ENCODE measurements at places on chromosomes 11 and 22.
A peak's percentile ranks its signal among the peaks of the same experiment; 100 is the strongest.

DNA sequence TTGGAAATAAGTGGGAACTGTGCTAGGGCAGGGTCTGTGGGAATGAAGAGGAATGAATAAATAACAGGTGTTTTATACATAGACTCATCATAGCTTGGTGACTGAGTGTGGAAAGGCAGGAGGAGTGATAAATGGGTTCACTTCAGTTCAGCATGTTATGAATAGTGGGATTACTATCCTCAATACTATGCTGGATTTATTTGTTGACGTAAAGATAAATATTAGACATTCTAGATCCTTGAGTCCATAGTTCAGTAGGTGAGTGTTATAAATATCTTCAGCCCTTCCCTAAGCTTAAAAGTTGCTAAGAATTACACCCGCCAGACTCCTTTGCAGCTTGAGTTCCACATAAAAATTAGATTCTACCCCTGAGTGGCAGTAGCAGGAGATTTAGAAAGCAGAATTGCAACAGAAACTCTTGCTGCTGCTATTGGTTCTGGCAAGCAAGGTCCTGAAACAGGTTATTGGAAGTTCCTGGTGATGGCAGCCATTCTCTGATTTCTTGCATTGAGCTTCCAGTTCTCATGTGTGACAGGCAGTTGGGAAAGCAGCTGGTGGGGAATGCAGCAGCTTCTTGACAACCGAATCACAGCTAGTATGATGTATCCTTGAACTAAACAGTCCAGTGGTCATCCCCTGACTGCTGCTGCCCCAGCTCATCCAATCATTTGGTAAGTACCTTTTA is 1558.9 kb downstream of the FAM181B start:
- DNase-seq, result no peak

GRCh38 chr22:40247976-40248375 is 70.3 kb downstream of the TNRC6B start:
- DNase-seq, result no peak

DNA sequence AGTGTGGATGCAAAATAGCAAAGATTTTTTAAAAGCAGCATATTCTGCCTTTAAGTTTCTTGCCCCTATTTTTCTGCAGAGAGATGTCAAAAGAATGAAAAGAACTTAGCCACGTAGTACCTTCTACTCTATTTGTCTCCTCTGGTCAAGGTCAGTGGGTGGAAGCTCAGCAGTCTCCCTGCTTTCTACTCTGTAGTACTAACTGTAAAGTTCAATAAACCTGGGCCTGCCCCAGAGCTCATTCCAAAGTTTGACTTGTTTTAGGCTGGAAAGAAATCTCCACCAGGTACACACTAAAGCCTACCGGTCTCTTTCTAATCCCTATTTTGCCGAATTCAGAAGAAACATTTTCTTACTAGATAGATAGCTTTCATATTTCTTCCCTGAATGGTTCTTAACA is 247.9 kb upstream of the ARHGAP20 start:
- no peak for DNase-seq

- no peak for DNase-seq
Observed at GRCh38 chr11:14703731-14704130, 60.1 kb downstream of the PDE3B start.

DNA sequence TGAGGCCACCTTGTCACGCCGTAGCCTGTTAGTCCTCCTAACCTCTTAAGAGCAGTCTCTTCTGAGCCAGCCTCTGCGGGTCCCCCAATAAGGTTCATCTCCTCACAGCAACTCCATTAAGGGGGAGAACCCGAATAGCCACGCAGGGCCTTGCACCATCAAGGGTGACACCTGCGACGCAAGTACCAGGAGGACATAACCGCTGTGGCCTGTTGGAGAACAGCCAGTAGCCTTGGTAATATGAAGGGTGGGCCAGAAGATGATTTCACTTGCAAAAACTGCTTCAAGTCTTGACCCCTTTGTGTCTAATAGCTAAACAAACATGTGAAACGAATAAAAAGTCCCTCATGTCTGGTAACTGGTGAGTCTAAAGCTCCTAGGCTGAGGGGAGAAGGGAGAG is 14.8 kb downstream of the ARFGAP2 start:
- no peak for DNase-seq

GRCh38 chr11:96161307-96162089 is 181.5 kb downstream of the MAML2 start:
- DNase-seq, result no peak

DNA sequence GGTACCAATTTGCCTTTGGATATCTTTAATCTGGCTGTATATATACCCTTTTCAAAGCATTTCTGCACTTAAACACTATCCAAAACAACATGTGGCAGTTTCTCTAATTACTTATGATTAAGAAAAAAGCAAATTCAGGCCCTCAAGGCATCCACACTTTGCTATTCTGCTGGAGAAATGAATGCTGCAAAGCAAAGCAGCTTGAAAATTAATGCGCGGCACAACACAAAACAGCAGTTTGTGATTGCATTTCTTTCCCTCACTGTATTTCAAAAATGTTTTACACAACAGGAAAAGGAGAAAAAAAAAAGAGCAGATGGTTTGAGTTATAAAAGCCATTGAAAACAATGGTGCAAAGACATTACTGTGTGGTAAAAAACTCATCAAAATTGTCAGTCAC is 738.4 kb upstream of the RAG2 start:
- DNase-seq, result no peak

DNA sequence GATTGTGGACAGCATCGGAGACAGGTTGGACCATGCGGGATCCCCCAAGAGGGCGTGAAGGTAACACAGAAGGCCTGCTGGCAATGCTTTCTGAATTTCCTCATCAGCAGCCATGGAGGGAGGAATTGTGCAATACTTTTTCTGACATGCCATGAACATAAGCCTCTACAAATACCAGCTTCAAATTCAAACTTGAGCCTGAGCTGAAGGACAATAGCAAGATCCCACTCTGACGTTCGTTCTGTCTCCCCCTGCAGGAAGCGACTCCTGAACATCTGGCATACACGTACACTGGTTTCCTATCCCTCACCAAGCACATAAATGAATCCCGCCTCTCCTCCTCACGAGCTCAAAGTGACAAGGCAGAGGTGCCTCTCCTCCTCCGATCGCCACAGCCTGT is 312.2 kb downstream of the BRD1 start:
- no peak for DNase-seq

GRCh38 chr11:120462825-120463224 is 48.7 kb upstream of the GRIK4 start:
- DNase-seq, result no peak

DNA sequence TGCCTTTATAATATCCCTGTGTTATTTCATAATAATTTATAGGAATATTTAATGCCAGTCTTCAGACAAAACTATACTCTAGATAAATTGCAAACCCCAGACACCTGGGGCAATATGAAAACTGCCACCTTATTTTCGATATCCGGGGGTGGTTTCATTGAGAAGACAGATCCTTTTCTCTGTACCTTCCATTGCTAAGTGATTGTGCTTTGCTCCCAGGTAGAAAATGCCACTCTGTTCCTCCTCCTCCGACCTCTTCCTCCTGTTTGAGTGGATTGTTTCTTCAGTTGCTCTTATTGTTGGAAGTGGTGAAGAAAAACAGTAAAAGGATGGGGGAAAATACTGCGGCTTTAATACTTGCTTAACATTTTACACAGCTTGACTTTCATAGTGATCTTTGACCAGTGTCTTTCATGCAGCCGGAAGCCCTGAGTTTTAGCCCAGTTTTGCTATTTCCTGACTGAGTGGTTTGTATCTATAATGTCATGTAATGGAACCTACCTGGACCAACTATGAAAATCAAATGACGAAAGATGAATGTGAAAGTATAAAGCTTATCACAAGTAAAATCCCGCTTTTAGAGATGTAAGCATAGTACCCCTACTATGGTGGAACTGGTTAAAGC is 5.6 kb upstream of the GRIK4 start:
- no peak for DNase-seq

DNA sequence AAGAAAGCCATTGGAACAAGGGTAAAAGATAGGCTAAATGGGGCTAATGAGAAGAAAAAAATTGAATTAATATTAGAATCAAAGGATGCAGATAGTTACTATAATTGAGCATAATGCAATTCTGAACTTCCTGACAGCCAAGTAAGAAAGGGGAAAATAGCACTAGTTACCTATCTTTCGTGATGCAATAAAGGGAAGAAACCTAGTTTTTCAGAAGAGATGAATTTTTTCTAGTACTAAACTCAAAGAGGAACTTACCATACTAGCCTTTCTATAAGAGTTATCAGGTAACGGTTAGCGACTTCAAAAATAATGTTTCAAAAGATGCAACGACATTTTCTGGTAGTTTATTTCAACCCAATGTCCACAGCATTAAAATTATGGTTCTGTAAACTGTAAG is 8.8 kb upstream of the WT1 start:
- no peak for DNase-seq

- no peak for DNase-seq
Observed at GRCh38 chr11:57241353-57241972, 4.4 kb upstream of the APLNR start.

DNA sequence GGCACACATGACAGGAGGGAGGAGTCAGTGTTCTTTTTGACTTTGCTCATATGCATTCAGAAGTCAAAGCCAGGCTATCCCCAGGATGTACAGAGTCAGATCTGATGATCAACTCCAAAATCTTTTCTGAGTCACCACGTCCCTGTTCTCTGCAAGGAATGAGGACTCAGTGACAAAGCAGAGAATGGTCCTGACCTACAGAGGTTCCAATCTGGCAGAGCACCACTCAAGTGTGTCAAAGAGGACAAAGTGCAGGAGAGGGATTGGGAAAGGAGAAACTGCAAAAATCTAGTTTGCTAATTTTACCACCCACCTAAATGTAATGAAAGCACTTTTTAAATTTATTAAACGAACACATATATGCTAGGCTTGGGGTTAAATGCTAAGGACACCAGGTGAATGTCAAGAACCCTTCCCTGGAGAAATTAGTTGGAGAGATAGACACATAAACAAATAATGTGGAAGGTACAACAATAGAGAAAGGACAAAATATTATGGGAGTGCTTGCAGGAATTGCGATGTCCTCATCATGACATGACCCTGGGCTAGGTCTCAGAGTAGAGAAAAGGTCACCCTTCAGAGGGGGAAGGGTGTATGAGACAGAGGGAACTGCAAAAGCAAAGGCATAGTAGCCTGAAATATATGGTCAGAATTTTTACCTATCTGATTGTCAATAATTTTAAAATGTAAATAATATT is 56.3 kb downstream of the MTNR1B start:
- DNase-seq, result no peak

- no peak for DNase-seq
Observed at GRCh38 chr11:37572491-37573171, 974.6 kb upstream of the RAG2 start.

DNA sequence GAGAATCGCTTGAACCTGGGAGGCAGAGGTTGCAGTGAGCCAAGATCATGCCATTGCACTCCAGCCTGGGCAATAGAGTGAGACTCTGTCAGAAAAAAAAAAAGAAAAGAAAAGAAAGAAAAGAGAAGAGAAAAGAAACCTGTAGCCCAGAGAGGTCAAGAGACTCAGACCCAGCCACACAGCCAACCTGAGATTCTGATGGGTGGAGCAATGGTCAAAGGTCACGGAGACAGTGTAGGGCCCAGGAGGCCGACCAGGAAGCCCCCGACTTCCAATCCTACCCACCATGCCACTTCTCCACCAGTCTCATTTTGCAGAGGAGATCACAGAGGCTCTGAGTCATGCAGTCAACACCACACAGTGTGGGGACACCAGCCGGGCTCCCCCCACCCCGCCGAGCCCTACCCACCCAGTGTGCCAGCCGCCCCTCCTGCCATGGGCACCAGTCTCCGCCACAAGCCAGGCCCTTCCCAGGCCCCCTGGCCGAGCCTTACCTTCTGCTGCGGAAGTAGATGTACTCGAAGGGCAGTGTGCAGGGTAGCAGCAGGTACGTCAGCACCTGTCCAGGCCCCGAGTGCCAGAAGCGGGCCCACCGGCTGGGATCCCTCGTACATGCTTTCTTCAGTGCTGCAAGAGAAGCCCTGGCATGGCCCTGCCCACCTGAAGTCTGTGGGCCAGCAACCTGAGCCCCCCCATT is 7.9 kb downstream of the PNPLA5 start:
- no peak for DNase-seq

GRCh38 chr11:66614073-66614472 is 2.4 kb upstream of the RBM14 start:
- no peak for DNase-seq

DNA sequence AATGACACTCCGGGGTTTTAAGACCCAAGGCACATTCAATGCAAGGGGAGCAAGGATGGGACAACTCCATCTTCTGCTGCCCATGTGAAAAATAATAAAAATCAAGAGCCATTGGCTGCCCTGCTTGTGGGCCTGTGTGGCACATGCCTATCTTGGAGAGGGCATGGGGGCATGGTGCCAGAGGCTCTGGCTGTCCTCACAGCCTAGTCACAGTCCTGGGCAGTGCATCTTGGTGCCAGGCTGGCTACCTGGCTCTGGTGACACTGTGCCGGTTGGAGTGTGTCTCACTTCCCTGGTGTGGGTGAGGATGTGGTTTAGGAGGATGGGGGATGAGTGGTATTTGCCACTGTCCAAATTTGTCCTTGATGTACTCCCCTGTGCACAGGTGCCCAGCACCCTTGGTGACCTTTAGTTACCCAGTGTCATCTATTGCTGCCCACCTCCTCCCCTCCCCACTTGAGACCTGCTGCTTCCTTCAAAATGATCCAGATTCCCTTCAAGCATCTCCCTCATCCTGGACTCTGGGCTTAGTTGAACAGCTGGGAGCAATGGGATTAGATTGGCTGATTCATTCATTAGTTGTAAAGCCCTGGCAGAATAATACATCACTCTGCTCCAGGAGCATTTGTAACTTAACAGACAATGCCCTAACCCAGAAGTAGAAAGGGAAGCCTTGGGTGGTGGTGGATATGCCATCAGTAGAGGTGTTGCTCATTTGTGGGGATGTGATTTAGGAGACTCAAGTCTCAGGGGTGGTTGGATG is 4.6 kb downstream of the TMEM86A start:
- DNase-seq, result no peak

GRCh38 chr11:118876286-118876685 is 7.4 kb upstream of the CXCR5 start:
- DNase-seq, result no peak

DNA sequence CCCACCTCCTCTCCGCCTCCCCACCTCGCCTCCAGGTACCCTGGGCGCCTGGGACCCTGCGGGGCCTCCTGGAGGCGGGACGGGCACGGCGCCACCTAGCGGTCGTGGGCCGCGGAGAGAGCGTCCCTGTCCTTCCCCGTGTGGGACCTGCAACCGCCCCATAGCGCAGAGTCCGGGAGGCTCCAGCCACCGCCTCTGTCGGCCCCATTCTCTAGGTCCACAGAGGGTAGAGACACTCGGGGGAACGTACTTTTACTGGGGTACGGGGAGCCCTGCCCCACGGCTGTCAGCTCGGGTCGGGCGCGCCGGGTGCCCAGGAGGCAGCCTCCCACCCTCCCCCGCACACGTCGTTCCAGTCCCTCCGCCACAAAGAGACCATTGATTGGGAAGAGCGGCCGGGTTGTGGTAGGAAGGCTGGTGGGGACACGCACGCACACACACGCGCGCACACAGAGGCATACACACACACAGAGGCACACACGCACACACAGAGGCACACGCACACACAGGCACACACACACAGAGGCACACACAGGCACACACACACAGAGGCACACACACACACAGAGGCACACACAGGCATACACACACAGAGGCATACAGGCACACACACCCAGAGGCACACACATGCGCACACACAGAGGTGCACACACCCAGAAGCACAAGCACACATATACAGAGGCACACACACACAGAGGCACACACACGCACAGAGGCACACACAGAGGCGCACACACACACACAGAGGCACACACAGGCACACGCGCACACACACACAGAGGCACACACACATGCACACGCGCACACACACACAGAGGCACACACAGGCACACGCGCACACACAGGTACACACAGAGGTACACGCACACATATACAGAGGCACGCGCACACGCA is 12.6 kb upstream of the NECTIN1 start:
- DNase-seq, result peak; percentile 38

- DNase-seq, result peak; percentile 61
Observed at GRCh38 chr22:32796865-32797573, 4.5 kb upstream of the TIMP3 start.

All from anterior cingulate cortex (tissue), 58 donors.